ENCODE measurements at places on chromosomes 3 and 15. TPM values are rescaled to one million over a fixed set of nuclear protein-coding genes. Genes with fewer than 3 reads are reported as not detected.
A peak's percentile ranks its signal among the peaks of the same experiment; 100 is the strongest.

- no peak for DNase-seq
Observed at GRCh38 chr3:194348354-194348753, 2.8 kb downstream of the CPN2 start.

DNA sequence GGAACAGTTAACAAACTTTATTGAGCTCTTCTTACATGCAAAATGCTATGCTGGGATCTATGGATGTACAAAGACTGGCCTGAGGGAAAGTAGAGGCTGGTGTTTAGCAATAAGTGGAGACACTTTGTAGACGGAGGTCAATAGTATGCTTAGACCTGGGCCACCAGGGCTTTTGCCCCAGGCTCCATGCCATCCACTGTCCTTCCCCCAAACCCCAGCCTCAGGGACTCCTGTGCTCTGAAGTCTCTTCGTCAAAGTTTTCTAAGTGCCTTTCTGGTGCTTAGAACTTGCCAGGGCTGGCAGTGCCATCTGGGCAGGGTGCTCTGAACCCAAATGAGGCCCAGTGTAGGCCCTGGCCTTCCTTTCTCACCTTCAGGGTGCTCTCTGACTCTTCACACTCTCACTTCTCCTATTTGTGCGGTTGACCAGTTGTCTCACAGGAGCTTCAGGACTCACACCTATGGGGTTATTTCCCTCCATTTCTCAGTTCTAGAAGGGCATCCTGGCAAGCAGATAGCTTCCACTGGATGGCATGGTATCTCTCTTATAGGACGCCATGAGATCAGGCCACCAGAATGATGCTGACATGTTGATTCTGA is 21.8 kb upstream of the KCNAB1 start:
- DNase-seq: no peak

GRCh38 chr15:42152196-42152920 is 4.1 kb downstream of the PLA2G4F start:
- no peak for DNase-seq

- no peak for DNase-seq
Observed at GRCh38 chr15:84604826-84605553, 4.2 kb downstream of the ZSCAN2 start.

DNA sequence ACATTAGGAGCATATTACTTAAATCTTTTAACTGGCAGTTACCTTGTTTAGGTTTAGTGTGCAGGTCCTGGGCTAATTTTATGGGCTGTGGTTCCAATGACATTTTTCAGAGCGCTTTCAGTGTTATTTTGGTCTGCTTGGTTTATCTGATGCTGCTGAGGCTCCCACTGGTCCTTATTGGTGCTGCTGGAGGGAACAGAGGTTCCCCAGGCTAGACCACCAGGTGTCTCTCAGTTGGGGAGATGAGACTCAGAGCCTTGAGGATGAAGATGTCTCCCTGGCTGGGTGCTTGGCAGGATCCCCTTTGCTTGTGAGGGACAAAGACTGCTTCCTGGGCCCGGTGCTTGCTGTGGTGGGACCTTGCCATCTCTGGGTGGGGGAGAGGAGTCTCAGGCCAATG is 28.3 kb upstream of the TASOR start:
- DNase-seq: no peak

- no peak for DNase-seq
Observed at GRCh38 chr3:138375447-138375846, 27.1 kb downstream of the MRAS start.

DNA sequence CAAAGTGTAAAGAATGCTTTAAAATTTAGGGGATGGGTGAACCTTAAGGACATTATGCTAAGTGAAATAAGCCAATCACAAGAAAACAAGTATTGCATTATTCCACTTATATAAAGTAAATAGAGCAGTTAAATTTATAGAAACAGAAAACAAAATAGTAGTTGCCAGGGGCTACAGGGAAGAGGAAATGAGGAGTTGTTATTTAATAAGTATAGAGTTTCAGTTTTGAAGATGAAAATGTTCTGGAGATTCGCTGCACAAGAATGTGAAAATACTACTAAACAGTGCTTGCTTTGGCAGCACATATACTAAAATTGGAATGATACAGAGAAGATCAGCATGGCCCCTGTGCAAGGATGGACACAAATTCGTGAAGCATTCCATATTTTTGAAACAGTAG is 32.0 kb downstream of the DNAH12 start:
- no peak for DNase-seq

GRCh38 chr15:67152429-67152828 is 87.0 kb downstream of the SMAD3 start:
- no peak for DNase-seq

DNA sequence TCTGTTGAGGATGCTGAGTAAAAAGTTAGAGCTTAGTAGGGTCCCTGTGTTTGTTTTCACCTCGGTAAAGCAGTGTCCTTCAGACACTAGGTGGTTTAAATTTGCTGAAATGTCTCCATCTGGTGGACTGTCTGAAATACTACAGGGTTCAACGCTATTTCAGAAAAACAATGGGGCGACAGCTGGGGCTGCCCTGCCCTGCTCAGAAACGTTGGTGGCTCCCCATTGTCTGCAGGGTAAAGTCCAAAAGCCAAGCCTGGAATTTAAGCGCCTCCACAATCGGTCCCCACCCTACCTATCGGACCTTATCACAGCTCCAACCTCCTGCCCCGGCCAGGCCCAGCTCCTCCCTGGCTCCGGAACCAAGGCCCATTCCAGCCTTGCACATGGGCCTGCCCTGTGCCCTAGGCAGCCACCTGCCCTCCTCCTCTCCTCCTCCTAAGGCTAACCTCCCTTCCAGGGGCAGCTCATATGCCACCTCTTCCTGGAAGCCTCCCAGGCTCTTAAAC is 4.3 kb upstream of the TSEN2 start:
- DNase-seq: peak; percentile 18

DNA sequence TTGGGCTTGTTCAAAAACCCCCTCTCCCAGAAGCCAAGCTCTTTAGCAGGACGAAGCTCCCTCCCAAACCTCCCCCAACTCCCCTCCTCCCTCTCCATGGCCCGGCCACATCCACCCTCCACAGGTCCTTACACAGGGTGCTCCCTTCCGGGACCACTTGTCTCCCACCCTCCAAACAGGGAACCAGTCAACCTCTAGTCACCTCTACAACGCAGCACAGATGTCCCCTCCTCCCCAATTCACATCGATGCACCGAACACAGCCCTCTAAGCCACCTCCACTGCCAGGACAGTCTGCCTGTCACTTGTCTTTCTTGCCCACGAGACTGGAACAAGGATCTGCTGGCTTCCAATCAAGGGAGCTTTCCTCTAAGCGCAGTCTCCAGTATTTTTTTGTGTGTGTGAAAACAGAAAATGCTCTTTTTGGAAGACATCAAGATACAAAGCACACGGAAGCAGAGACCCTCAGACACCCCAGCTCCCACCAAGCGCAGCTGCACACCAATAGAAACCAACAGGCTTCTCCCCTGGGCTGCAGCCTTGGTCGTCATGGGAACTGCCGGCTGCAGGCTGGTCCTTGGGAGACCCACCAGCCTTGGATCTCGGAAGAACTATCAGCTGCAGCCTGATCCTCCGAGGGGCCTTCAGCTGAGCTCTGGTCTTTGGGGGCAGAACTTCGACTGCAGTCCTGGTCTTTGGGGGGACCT is 26.5 kb downstream of the IQSEC1 start:
- peak; percentile 23 for DNase-seq

Gene NR2E3
- polyA plus RNA-seq: 0.59 TPM

Gene CPB1
- 4,494 TPM for polyA plus RNA-seq

Gene GRAMD1C
- 21.7 TPM for polyA plus RNA-seq

Gene ALS2CL
- 44.8 TPM for polyA plus RNA-seq

Gene C3orf80
- polyA plus RNA-seq: 2.0 TPM

Data from pancreas (tissue), 10 donors.